ENCODE measurements at places on chromosomes 5 and 9.

DNA sequence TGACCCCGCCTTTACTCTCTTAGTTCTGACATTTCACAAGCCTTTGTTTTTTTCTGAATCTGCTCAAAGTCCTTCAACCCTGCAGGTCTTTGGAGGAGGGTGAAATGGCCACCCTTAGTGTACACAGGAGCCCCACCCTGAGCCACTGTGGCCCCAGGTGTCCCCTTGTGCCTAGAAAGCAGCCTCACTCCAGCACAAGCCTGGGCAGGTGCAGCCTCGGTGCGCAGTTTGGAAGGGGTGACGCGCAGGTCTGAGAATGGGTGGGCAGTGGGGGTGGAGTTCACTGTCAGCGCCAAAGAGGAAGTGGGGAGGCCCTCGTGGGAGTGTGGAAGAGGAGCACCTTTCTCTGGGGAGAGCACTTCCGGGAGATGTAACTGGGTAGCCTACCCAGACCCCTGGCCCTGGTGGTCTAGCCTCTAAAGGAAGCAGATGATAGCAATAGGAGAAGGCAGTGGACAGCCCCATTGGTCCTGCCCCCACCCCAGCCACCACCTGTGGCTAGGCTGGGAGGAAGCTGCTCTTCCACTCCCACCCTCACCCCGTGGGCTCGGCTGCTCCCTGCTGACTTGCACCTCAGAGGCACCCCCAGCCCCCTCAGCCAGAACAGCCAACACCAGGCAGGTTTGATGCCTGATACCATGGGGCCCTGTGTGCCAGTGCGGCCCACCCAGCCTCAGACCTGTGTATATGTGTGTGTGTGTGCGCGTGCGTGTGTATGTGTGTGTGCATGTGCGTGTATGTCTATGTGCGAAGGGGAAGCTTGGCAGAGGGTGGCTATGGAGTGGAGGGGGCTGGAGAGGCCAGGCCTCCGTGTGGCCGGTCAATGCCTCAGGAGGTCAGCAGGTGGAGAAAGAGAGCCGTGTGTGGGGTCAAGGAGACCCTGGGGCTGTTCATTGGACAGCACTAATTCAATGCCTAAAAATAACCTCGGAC lies 16.8 kb upstream of the DAB2IP start:
- no peak for DNase-seq

- DNase-seq: no peak
Observed at GRCh38 chr9:6495466-6495865, 82.5 kb downstream of the UHRF2 start.

GRCh38 chr5:149450199-149450598 lies 71.1 kb upstream of the IL17B start:
- DNase-seq: peak; percentile 60

DNA sequence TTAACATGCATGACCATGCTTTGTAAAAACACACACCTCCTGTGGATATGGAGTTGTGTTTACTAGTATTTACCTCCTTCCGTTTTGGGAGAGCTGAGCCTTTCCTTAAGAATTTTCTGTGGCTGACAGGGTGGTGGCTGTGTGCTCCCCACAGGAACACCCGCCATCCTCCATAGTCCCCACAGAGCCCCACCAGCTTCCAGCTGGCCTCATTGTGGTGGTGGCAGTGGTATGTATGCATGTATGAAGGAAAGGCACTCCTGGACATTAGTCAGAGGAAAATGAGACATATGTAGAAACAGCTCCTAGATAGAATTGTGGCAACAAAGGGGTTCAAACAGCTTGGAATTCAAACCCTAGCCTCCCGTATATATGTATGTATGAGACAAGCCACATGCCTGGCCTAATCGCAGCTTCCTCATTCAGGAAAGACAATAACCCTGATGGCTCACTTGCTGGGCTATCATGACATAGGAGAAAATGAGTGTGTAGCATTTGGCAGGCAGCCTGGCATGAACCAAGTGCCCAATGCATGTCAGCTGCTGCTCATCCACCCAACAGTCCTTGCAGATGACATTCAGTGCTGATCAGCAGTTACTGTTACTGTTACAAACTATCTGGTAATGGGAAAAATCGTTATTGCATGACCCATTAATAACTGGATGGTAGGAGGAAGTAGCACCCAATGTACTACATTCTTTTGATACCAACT lies 459.7 kb downstream of the EBF1 start:
- DNase-seq: peak; percentile 3

- no peak for DNase-seq
Observed at GRCh38 chr5:169805937-169806700, 169.0 kb downstream of the DOCK2 start.

- peak; percentile 10 for DNase-seq
Observed at GRCh38 chr5:77218263-77218662, 7.8 kb downstream of the PDE8B start.

DNA sequence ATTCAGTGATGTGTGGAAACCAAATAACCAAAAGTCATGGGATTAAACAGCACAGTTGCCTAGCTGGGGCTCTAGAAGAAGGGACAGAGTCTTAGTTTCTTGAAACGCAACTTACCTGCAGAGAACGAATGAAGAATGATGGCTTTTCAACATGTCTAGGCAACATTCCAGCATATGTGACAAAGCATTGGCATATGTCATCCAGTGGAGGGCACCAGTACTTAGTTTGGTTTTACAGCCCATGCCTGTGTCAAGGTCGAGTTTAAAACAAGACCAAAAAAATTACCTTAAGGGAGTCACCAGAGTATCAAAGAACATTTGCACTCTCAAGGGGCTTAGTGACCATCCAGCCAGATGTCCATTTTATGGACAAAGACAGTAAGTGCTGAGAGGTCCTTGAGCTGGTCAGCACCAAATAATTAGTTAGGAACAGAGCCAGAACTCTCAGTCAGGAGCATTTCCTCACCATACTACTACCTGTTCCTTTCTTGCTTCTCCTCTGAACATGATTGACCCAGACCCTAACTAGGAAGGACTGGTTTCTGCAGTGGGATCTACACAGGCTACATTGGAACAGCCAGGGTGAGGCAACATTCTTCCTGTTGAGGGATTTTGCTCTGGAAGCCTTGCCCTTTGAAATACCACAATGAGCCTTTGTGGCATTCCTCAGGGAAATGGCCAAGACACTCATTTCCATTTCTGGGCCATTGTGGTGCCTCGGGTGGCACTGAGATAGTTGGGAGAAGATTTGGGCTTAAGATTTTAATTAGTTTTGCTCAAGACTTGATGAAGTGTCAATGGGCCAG lies 75.4 kb upstream of the ANKH start:
- DNase-seq: peak; percentile 16
